ENCODE measurements at places on chromosomes 1 and 21. TPM values are rescaled to one million over a fixed set of nuclear protein-coding genes. Genes with fewer than 3 reads are reported as not detected.

GRCh38 chr1:205141236-205142101, 19.7 kb upstream of the RBBP5 start:
- peak; percentile 87 for DNase-seq
- H3K27me3 ChIP-seq, result no peaks in the 10 kb centered on the region
- peaks cover 21% of the 10 kb centered on the region for H3K4me1 ChIP-seq
- no peak overlapping the region for H3K4me3 ChIP-seq
- H3K36me3 ChIP-seq, result no peaks in the 10 kb centered on the region

- H3K36me3 ChIP-seq, result no peaks in the 10 kb centered on the region
- peaks cover 42% of the 10 kb centered on the region for H3K27me3 ChIP-seq
- H3K4me1 ChIP-seq, result no peaks in the 10 kb centered on the region
- DNase-seq, result no peak
- no peak overlapping the region for H3K27ac ChIP-seq
Measured at GRCh38 chr1:18108299-18109057, 880 bp downstream of the IGSF21 start.

DNA sequence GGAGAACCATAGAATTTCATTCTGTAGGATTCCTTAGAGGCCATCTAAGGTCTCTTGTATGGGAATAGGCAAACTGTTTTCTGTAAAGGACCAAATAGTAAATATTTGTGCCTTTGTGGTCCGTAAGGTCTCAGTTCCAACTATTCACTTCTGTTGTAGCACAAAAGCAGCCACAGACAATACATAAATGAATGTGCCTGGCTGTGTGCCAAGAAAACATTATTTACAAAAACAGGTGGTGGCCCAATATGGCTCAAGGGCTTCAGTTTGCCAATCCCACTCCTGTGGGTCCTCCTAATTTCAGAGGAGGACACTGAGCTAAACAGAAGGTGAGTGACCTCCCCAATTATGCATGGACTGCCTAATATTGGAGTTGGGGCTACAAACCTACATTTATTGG, 67.6 kb upstream of the EDEM3 start:
- H3K27ac ChIP-seq, result no peak overlapping the region
- H3K4me1 ChIP-seq, result peaks cover 2% of the 10 kb centered on the region
- no peak overlapping the region for H3K4me3 ChIP-seq
- no peaks in the 10 kb centered on the region for H3K27me3 ChIP-seq
- no peaks in the 10 kb centered on the region for H3K36me3 ChIP-seq
- no peak for DNase-seq

The OR2T10 gene
- not detected for polyA plus RNA-seq
